ENCODE measurements at places on chromosomes 2 and 18. TPM values are rescaled to one million over a fixed set of nuclear protein-coding genes. Genes with fewer than 3 reads are reported as not detected.
A peak's percentile ranks its signal among the peaks of the same experiment; 100 is the strongest.

Gene GALNT14
- total RNA-seq, result 0.72 TPM

Gene DNMT3A
- 10.8 TPM for total RNA-seq

GRCh38 chr2:79903222-79904000 is 390.6 kb downstream of the CTNNA2 start:
- no peak for DNase-seq

GRCh38 chr2:137194111-137194510 is 428.8 kb downstream of the THSD7B start:
- DNase-seq, result no peak

- no peak for DNase-seq
These were observed 797.1 kb downstream of the SLC4A3 start for GRCh38 chr2:220424561-220424960.

DNA sequence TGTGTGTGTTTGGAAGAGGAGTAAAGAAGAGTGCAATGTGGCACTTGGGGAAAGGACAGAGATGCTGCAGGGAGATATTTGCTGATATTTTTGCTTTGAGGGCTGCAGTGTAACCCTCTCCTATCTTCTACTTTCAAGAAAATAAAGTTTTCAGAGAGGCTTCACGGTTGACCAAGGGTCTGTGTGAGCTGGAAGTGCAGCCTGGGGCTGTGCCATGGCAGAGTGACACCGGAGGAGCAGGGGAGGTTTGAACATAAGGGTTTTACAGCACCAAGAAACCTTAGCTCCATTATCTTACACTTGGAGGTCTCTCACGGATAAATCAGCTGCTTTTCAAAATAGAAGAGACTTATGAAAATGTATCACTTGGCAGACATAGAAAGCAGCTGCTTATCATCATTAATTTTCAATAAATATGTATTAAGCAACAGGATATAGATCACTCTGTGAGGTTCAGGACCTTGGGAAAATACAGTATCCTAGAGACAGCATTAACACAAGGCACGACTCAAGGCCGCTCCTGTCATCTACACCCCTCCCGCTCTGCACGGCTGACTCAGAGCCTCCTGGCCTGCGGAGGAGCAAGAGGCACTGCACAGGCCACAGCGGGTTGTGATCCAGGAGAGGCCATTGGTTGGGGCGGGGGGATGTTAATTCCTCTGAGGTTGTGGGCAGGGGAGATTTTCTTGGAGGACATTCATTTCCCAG is 127.8 kb downstream of the COPS8 start:
- peak; percentile 90 for DNase-seq
